ENCODE measurements at places on chromosomes 5 and 9.

- DNase-seq: no peak
Measured at GRCh38 chr9:133429641-133430161, 7.5 kb downstream of the ADAMTS13 start.

- DNase-seq: no peak
Measured at GRCh38 chr5:135337064-135337463, 62.0 kb downstream of the MACROH2A1 start.

DNA sequence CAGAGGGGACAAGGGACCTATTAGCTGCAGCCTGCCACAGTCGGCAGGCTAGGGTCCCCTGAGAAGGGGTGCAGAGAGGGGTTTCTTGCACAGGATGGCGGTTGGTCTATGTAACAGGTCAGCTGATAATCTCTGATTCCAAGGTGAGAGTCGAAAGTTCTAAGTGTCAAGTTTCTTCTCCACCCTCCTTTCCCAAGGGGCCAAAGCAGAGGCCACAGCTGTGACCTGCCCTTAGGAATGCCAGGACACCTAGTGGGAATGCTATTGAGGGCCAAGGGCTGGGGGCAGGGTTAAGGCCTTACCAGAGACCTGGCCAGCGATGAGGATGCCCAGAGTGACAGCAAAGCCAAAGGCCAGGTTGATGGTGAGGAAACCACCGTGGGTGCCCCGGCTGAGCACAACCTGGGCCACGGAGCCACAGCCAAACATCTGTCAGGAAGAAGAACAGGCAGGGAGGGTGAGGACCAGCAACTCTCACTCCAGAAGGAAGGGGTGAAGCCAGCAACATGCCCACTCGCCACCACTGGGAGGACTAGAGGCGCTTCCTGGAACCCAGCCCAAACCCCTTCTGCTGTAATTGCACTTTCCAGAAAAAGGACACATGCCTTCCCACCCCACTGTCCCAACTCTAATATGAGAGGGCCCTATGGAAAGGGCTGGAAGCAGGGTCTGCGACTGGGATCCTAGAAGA, 3.8 kb downstream of the AQP3 start:
- DNase-seq: no peak

- no peak for DNase-seq
Measured at GRCh38 chr5:147160902-147161700, 73.7 kb upstream of the STK32A start.

DNA sequence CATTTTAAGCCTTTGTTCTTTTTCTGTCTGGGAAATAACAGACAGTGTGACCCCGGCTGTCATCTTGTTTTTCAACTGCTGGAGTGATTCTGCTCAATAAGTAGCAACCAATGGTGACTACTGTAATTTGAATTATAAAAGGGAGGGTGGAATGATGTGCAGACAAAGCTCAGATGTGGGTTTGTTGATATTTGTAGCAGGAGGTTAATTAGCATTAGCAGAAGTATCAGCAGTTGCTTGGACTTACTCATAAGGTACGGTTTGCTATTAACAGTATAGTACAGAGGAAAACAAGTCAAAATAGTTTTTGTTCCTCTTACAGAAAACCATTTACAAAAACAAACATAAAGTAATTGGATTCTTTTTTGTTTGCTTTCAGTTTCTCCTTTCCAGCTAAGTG, 140.4 kb downstream of the TUSC1 start:
- no peak for DNase-seq

- no peak for DNase-seq
Measured at GRCh38 chr5:113487416-113487780, 855 bp downstream of the MCC start.

DNA sequence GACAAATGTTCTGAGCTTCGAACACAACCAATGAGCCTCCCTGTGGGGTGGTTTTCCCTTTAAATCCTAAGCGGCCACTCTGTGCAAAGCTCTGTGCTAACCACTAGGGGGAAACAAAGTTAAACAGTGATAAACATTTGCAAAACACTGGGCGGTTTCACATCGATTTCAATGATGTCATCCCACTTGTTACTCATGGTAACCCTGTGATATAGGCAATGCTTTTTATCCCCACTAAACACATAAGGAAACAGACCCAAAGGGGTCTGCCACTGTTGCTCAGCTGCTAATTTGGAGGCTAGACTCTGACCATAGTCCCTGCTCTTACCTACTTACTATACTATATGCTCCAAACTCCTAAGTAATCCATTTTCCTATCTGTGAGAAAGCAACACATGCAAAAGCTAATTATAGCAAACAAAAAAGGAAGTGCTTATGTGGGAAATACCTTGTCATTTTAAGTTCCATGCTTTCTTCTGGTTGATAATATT, 57.3 kb downstream of the PTPN3 start:
- DNase-seq: peak; percentile 16

- no peak for DNase-seq
Measured at GRCh38 chr9:134960701-134961181, 43.0 kb upstream of the FCN1 start.

- no peak for DNase-seq
Measured at GRCh38 chr5:41708604-41708940, 161.7 kb downstream of the OXCT1 start.

DNA sequence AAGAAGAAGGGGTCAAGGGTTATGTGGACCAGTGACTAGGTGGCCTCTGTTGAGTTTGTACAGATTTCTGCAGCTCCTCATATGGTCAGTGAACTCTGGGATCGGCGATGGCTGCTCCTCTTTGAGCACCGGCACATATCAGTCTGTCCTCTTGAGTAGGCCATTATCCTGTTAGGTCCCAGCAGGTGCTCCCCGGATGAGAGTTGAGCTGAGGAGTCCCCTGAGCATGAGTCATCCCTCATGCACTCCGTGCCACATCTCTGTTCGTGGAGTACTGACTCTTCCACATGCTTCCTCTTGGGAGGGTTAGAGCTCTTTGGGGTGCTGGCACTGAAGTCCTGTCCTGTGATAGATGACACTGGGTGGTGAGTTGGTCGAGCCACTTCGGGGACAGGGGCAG, 143.7 kb downstream of the PTTG1 start:
- no peak for DNase-seq

- no peak for DNase-seq
Measured at GRCh38 chr5:168314735-168315411, 23.4 kb downstream of the WWC1 start.

- DNase-seq: no peak
Measured at GRCh38 chr9:1794547-1795270, 220.4 kb upstream of the SMARCA2 start.

DNA sequence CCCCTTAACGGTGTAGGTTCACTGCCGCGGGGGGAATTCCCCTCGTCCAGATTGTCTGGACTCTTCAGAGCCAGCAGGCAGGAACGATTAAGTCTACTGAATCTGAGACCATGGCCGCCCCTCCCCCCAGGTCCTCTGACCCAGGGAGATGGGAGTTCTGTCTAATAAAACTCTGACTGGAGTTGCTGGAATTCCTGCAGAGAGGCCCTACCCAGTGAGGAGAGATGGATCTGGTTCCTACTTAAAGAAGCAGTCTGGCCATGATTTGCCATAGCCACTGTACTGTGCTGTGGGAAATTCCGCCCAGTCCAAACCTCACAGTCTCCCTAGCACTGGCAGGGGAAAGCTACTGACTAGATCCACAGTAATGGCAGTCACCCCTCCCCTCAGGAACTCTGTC, 237.7 kb upstream of the RASA1 start:
- no peak for DNase-seq

DNA sequence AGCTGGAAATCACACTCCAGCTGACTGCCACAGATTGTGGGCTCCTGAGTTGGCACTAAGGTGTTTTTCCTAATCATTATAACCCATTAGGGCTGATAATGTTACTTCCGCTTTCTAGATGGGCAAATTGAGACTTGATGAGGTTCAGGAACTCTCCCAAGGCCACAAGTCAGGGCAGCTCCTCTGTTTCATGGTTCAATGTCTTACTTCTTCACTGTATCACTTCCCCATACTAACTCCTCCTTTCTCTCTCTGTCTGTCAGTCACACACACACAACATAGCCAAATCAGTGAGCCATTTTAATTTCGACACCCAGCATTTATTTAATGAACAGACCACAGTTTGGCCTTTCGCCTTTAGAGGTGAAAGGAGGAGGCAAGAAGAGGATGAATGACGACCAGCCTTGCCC, 17.8 kb upstream of the TRAF1 start:
- no peak for DNase-seq

- no peak for DNase-seq
Measured at GRCh38 chr5:173114536-173114935, 29.8 kb upstream of the BNIP1 start.

DNA sequence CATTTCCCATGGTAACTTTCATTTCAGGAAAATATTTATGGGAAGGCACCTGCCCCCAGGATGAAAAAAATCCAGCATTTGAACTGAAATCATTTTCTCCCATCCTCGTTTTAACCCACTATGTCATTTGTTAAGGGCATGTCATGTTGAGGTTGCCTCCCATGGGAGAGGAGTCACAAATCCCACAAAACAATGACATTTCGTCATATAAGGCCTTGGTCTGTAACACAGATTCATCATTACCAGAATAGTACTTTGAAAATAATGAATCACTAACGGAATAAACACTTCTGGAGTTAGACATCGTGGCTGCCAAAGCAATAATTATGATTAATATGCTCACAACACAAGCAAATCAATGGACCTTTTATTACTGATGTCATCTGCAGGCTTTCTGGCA, 274.1 kb downstream of the NDUFS4 start:
- no peak for DNase-seq

All from NCI-H2081 treated with DMSO at 0.1 percent for 48 hours (cell line).